ENCODE measurements at places on chromosomes 2 and 18. TPM values are rescaled to one million over a fixed set of nuclear protein-coding genes. Genes with fewer than 3 reads are reported as not detected.

Gene TBR1
- total RNA-seq = not detected

Gene CDH20
- total RNA-seq = not detected

Gene ANKRD39
- total RNA-seq = 6.5 TPM

Gene ZNF892
- total RNA-seq = 7.9 TPM

Gene SALL3
- total RNA-seq = not detected

Gene DYTN
- not detected for total RNA-seq

Gene RBBP8
- total RNA-seq = 27.9 TPM
